ENCODE measurements at places on chromosomes 6 and 20.

DNA sequence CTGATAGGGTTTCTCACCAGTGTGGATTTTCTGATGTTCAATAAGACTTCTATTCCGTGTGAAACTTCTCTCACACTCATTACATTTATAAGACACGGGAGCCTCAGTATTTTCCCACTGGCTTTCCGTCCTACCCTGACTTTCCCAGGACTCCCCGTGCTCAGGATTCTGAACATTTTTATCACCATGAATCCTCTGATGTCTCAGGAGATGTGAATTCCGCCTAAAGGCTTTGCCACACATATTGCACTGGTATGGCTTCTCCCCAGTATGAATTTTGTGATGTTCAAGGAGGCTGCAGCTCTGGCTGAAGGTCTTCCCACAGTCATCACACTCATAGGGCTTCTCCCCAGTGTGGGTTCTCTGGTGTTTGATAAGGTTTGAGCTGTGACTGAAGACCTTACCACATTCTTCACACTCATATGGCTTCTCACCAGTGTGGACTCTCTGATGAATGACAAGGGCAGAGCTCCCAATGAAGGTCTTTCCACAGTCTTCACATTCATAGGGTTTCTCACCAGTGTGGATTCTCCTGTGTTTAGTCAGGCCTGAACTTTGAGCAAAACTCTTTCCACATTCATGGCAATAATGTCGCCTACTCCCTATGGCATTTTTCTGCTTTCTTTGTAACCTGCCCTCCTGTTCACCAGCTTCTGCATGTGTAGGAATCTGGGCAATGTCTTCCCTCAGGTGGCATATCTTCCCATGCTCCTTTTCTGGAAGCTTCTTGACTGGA, 6.7 kb downstream of the ZKSCAN4 start:
- no peak for ATAC-seq

GRCh38 chr20:40741507-40742106, 52.6 kb upstream of the MAFB start:
- ATAC-seq, result peak; percentile 59

DNA sequence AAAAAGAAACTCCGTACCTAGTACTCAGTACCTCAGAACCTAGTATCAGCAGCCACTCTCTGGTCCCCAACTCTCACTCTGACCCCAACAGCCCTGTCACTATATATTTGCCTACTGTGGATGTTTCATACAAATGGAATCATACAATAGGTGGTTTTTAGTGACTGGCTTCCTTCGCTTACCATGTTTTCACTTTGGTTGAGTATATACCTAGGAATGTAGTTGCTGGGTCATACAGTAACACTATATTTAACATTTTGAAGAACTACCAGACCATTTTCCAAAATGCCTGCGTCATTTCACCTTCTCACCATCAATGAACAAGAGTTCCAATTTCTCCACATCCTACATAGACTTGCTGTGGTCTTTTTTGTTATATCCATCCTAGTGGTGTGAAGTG, 283.2 kb downstream of the GMDS start:
- ATAC-seq, result no peak

- ATAC-seq, result no peak
Observed at GRCh38 chr20:63129376-63129965, 86.5 kb downstream of the YTHDF1 start.

GRCh38 chr20:668638-669037, 7.0 kb downstream of the SCRT2 start:
- no peak for ATAC-seq

DNA sequence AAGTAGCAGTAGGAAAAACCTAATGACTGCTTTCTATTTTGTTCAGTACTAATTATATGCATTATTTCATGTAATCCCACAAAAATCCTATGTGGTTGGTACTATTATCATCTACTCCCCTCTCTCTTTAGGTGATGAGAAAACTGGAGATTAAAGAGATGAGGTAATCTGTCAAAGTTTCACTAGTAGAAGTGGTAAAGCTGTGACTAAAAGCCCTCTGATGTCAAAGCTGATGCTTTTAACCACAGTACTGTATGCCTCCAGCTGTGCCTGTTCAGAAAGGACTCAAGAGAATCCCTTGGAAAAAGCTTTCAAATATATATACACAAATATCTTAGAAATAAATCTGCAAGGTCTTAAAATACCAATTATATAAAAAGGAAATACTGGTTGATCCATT, 38.0 kb downstream of the PHIP start:
- no peak for ATAC-seq

GRCh38 chr20:43263226-43263625, 73.5 kb upstream of the PTPRT start:
- no peak for ATAC-seq

GRCh38 chr6:87473419-87473903, 687 bp downstream of the SLC35A1 start:
- ATAC-seq, result peak; percentile 10

- ATAC-seq, result peak; percentile 62
Observed at GRCh38 chr20:59082981-59083380, 40.4 kb upstream of the PRELID3B start.

GRCh38 chr6:90457867-90458259, 129.0 kb downstream of the MAP3K7 start:
- no peak for ATAC-seq

DNA sequence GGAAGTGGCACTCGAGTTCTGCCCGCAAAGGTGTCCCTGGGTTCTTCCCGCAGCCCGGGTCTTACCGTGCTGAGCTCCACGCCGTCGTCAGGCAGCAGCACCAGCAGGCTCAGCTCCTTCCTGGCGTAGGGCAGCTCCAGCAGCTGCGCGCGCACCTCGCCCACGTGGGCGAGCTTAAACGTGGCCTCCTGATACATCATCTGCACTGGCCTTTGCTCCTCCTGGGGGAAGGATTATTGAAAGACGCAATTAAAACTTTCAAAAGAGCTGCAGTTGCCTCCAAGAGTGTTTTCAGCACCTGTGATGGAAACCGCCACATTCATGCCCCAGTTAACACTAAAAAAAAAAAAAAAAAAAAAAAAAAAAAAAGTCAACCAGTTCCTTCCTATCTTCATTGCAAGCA, 11.3 kb downstream of the SERPINB9 start:
- ATAC-seq, result no peak

DNA sequence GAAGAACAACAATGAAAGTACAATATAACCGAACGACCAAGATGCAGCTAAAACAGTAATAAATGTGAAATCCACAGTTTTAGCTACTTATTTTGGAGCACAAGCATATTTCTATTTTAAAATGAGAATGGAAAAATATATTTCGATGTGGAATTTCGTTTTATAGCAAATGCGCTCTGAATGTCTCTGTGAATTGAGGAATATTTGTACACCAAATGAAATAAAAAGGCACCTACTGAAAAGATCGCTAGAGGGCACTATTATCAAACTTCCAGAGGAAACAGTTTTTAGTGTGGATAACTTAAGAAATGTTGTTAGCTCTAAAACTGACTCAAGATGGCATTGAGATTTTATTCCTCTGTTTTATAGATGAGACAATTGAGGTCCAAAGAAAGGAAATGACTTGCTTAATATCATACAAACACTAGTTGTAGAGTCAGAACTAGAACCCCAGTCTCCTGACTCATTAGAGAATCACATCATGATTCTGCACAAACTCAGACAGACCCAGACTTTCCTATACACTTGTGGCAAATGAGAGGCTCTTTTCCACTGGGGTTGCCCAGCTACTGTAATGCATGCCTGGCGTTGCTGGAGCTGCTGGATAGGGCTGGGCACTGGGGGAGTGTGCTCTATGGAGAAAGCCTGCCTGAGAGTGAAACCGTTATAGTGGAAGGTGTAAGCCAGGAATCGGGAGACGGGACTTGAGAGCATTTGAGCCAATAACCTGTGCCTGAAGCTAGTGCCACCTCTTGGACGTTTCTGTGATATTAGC, 51.9 kb downstream of the GCLC start:
- peak; percentile 87 for ATAC-seq

- ATAC-seq, result no peak
Observed at GRCh38 chr6:170251776-170252571, 38.9 kb downstream of the DLL1 start.

DNA sequence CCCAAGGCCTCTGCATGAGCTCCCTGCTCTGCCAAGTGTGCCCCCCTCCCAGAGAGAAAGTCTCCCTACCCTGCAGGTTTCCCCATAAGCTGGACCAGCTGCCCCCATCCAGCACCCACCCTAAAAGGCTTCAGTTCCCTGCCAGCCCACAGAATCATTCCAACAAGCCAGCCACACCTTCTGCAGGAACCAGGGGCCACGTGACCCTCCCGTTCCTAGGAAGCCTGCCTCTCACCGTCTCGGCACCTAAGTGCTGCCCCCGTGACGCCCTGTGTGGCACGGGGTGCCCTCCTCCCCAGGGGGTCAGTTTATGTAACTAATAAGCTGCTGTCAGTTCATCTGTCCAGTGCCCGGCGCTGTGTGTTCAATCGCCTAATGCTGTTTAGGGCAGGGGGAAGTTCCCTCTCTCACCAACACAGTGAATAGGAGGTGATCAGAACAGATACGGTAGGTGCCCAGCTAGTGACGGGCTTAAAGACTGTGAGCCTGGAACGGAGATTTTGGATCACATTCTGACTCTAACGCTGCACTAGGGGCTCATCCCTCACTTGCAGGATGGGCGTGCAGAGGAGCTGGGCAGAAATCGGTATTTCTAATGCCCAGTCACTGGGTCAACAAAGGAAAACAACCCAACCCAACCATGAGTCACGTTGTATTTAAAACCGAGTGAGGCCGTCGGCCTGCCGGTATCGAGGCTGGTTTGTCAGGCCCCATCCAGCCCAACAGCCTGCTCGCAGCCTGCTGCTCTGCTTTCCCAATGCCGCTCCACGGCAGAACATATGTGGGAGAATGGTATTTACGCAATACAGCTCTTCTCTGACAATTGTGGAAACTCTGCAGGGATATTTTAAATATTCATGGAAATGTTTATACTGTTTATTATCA, 56.0 kb downstream of the RAMACL start:
- ATAC-seq, result no peak

DNA sequence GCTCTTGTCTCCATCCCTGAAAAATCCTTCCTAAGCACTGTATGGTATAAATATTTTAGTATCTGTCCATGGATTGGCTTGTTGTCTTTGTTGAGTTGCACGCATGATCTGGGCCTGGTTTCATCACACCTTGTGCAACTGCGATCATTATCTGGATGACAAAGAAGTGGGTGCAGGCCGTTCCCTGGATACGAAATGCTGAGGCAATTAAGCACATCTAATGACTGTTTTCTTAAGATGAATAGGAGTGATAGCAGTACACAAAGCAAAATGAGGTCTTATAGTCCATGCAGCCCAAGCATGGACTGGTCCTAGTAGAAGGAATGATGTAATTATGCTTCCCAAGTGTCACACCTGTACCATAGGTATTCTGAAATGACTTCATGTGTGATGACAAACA, 47.8 kb downstream of the SLC35D3 start:
- ATAC-seq, result no peak

DNA sequence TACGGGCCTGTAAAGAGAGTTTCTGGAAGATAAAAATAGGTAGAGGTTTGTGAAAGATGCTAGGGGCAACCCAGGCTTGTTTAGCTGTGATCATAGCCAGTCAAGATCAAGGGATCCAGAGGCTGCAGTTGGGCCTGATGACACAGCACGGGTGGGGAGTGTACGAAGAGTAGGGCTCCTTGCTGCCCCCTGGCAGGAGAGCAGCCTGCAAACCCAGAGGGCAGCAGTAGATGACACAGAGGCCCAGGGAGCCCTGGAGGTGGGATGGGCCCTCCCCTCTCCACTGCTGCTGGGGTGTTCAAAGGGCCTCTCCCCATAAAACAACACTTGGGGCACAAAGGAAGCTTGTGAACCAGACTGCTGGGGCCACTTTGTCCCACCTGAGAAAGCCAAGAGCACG, 47.2 kb downstream of the VEGFA start:
- ATAC-seq, result peak; percentile 91

- ATAC-seq, result no peak
Observed at GRCh38 chr6:431986-432385, 40.4 kb downstream of the IRF4 start.

- ATAC-seq, result peak; percentile 92
Observed at GRCh38 chr20:59231124-59231804, 67.6 kb downstream of the ZNF831 start.

GRCh38 chr6:111278731-111279130, 191.4 kb downstream of the SLC16A10 start:
- ATAC-seq, result no peak

GRCh38 chr20:32437391-32438074, 79.4 kb downstream of the ASXL1 start:
- no peak for ATAC-seq

GRCh38 chr6:97726378-97726777, 443.4 kb upstream of the MMS22L start:
- ATAC-seq, result peak; percentile 57

DNA sequence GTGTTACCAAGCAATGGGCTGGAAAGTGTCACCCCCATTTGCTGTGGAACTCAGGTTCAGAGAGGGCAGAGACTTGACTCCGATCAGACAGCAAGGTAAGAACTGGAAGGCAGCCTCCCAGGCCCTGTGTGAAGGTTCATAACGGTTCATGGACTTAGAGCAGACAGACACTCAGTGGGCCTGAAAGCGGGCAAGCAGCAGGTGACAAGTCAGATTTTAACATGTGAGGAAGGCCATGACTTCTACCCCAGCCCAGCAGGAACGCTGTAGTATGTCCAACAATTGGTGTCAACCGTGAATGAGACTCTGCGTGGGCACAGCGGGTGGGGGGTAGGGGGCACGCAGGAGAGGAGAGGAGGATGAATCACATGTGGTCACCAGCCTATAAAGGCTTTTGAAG, 217.6 kb upstream of the SNX9 start:
- ATAC-seq, result no peak

DNA sequence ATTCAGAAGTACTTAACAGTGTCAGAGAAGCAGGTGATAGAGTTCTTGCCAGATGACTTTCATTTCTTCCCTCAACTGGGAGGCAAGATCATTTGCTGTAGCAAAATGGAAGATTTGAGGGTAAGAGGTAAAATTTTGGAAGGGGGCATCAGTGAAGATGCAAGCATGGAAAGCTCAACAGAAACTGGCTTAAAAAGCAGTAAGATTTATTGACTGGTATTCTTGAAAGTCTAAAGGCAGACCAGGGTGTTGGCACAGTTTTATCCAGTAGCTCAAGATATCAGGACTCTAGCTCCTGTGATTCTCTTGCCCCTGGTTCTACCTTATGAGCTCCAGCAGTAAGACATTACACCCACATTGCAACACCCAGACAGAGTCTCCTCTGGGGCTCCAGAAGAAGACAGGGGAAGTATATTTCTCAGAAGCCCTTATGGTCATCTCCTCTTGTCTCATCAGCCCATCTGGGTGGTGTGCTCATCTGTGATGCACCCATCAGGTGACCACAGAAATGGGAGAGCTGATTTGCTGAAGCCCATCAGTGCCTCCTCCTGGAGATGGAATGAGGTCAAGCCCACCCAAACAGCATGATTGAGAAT, 16.0 kb upstream of the MOCS1 start:
- no peak for ATAC-seq

DNA sequence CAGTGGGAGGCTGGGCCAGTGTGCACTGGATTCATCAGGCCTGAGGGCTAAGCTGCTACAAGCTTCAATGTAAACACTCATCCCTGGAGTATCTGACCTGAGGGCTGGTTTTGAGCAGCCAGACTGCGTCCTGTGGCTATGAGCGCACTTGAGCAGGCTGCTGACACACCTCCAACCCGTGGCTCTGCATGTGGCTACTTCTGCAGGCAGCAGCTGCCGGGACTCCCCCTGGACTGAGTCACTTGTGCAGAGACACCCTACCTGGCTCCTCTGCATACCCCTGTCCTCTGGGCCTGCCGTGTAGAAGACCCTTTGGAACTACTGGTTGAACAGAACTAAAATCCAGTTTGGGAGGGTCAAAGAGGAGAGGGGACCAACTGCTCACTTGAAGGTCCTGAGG, 172.0 kb downstream of the SCP2D1 start:
- no peak for ATAC-seq
